H7 (cell line): ENCODE measurements at places on chromosomes 5 and 9. TPM values are rescaled to one million over a fixed set of nuclear protein-coding genes. Genes with fewer than 3 reads are reported as not detected.

Gene ACOT12
- total RNA-seq: not detected in 2 replicates

Gene ZFP2
- total RNA-seq: 0.28 and 1.3 TPM in 2 replicates

Gene KCNIP1
- 0.33 and 0.48 TPM in 2 replicates for total RNA-seq

Gene ANKRD20A1
- not detected in 2 replicates for total RNA-seq

Gene NR4A3
- 0.10 and 0.18 TPM in 2 replicates for total RNA-seq

Gene SCGB3A2
- total RNA-seq: 42.0 and 51.2 TPM in 2 replicates

Gene ECM2
- total RNA-seq: not detected in 2 replicates

Gene SPINK4
- total RNA-seq: not detected in 2 replicates

DNA sequence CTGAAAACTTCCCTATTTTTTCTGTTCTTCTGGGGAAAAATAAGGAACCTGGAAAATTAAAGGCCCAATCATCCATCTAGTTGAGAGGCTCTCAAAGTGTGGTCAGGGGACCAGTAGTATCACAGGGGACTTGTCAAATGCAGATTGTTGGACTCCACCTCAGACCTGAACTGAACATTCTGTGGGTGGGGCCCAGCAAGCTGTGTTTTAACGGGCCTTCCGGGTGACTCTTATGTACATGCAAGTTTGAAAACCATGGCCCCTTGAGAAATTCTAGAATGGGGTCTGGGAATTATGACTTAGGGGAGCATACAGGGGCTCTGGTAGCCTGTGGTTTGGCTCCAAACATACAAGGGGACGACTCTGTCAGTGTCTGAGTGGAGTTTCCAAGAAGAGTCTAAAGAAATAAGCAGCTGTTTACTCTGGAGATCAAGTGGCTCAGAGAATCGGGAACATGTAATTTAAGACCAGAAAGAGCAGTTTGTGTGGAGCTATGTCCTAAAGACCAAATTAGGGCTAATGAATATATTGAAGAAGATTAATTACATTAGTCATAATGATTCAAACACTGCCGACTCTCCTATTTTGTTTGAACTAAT lies 177.4 kb downstream of the SLC28A3 start:
- DNase-seq: no peak

DNA sequence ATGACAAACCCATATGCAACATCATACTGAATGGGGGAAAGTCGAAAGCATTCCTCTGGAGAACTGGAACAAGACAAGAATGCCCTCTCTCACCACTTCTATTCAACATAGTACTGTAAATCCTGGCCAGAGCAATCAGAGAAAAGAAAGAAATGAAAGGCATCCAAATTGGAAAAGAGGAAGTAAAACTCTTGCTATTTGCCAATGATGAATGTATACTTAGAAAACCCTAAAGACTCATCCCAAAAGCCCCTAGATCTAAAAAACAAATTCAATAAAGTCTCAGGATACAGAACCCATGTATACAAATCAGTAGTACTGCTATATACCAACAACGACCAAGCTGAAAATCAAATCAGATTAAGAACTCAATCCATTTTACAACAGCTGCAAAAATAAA lies 66.9 kb downstream of the SPATA31C2 start:
- DNase-seq: no peak

DNA sequence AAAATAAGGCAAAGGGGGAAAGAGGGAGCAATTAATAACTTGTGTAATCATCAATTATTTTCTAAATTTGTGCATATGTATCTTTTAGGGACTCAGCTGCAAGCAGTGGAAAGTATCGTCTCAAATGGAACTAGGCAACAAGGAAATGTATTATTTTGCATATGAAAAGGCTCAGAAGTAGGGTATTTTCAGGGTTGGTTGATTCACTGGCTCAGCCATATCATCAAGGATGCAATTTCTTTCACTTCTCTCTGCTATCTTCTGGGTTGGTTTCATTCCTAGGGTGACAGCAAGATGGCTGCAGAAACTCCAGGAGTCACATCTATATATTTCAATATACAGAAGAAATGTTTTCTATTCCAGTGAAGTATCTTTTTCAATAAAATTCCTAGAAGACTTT lies 509.8 kb downstream of the DMAC1 start:
- no peak for DNase-seq

DNA sequence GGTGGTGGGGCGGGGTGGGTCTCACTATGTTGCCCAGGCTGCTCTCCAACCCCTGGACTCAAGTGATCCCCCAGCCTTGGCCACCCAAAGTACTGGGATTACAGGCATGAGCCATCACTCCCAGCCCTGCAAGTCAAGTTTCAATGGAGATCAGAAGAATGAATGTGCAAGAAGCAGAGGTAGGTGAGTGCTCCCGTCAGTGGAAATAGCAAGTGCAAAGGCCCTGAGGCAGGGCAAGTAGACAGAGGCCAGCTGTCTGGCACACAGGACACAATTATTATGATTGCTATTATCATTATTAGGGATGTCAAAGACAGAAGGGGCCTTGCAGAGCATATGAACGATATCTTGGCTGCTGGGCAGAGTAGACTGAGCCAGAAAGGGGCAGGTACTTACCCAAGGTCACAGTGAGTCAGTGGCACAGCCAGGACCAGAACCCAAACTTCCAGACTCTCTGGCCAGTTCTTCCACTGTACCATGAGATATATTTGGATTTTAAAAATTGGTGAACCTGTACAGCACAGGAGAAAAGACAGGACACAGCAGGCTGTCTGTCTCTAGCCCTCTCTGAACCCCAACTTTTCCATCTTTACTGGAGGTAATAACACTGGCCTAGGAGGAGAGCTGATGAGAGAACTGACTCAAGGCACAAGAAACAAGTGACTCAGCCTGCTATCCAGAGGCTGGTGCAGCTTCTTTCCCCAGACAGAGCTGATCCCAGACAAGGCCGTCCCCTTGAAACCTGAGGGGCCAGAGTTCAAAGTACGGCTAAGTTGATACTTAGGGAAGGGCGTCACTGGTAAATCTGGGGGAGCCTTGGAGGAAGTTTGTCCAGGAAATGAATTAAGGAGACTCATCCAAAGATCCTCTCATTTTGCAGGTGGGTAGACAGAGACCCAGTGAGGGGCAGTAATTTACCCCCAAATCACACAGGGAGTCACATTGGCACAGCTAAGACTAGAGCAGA lies 1.4 kb downstream of the HDHD3 start:
- DNase-seq: peak; percentile 29

- DNase-seq: peak; percentile 37
Measured at GRCh38 chr5:24644761-24645160, at the start of gene CDH10. TSS of gene CDH10 (minus strand) at chr5:24644978. CDS start at chr5:24593490, 51,488 bp downstream.

GRCh38 chr5:93072831-93073459 lies 508.1 kb downstream of the NR2F1-AS1 start:
- no peak for DNase-seq

GRCh38 chr5:28009576-28009975 lies 971.2 kb upstream of the CDH9 start:
- DNase-seq: no peak

- DNase-seq: no peak
Measured at GRCh38 chr5:166898166-166898565, 1393.3 kb upstream of the WWC1 start.

DNA sequence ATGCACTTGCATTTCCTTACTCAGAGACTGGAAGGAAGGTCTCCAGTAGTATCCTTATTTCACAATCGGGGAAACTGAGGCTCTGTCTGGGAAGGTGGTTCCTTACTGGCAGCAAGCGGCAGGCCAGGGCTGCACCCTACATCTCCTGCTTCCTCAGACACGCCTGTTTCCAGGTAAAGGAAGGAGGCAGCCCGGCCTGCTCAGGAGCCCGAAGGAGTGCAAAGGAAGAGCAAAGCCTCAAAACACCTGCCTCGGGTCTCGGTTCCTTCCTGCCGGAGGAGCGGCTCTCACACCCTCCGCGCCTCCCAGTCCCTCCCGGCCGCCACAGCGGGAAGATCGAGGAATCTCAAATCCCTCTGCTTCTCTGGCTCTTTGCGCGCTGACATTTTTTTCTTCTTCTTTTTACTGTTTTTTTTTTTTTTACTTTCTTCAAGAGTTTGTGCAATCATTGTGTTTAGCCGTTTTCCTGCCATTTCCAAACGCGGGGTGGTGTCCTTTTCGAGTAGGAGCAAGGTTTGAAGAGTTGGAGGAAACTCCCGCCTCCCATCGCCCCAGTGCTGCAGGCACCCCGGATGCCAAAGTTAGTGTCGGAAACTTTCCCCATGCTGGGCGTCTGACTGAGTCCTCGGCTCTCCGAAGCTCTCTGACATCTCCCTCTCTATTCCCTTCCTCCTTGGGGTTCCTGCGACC lies 1.0 kb downstream of the GGTA1 start:
- peak; percentile 78 for DNase-seq

- peak; percentile 45 for DNase-seq
Measured at GRCh38 chr5:61675015-61675692, 343.1 kb downstream of the ZSWIM6 start.

DNA sequence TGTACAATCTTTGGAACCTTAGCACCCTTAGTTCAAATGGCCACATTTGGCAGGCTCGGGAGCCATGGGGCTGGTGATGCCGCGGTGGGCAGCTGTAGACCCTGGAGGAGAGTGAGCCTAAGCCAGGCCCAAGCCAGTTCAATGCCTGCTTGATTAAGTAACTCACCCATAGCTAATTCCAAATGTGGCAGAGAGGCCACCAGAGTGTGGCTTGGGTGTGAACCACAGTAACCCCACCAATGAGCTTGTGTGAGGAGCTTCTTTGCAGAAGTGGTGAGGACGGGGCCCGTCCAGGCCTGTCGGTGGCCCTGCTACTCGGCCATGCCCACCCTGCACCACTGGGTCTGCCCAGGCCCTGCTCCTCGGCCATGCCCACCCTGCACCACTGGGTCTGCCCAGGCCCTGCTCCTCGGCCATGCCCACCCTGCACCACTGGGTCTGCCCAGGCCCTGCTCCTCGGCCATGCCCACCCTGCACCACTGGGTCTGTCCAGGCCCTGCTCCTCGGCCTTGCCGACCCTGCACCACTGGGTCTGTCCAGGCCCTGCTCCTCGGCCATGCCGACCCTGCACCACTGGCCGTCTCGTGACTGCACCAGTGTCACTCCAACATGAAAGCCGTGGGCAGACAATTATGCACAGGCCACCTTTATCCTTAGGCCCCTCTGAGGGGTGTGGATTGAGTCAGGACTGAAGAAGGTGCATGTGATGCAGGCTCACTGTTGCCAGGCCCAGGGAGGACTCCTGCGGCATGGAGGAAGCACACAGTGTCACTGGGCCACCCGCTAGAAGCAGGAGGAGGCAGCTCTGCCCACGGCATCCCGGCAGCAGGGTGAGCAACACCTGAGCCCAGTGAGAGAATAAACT lies 75.4 kb downstream of the MRPL36 start:
- peak; percentile 28 for DNase-seq

DNA sequence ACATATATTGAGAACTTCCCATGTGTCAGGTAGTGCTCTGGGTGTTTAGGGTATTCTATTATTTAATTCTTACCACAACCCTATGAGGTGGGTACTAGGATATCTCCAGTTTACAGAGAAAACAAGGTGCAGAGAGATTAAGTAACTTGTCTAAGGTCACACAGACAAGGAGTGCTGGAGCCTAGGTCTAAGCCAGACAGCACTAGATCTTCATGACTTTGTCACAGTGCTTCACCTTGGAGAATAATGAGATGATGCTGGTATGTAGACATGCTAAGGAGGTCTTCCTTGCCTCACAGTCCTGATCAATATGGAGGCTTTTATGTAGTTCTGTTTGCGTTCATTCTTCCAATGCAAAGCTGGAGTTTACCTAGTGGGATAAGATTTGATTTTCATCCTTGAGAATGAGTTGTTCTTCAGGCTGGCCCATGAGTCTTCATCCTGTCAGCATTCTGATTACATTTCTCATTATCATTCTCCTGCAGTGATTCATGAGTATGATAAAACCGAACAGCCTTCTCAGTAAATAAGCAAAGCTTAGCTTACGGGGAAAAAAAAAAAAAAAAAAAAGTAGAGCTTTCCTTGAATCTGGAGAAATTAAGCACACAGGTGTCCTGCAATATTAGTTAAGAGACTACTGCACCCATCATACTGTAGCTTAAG lies 176.3 kb downstream of the C9orf152 start:
- DNase-seq: no peak

- DNase-seq: no peak
Measured at GRCh38 chr5:88770276-88771257, 112.4 kb downstream of the MEF2C start.

- no peak for DNase-seq
Measured at GRCh38 chr5:96569332-96569731, 92.8 kb upstream of the CAST start.

GRCh38 chr5:58458743-58459145 lies 1.1 kb downstream of the PLK2 start:
- no peak for DNase-seq

DNA sequence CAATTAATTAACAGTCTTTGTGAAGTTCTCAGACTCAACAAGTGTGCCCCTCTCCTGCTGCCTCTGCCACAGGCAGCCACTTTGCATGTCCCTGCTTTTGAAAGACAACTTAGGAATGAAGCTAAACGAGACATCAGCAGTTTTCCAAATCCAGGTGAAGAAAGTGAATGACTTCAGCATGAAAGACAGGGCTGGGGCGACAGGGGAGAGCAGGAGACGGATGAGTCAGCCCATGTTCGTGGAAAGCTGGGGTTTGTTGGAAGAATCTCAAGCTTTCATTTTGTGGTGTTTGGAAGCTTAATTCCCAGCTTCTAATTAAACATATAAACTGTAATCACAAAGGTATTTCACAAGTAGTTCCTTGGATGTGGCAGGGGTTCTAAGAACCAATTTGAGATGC lies 207.8 kb upstream of the MAP3K1 start:
- DNase-seq: no peak

- peak; percentile 61 for DNase-seq
Measured at GRCh38 chr5:124980163-124980941, 233.9 kb upstream of the ZNF608 start.

GRCh38 chr5:132439521-132440089 lies 51.0 kb downstream of the IRF1 start:
- DNase-seq: no peak

DNA sequence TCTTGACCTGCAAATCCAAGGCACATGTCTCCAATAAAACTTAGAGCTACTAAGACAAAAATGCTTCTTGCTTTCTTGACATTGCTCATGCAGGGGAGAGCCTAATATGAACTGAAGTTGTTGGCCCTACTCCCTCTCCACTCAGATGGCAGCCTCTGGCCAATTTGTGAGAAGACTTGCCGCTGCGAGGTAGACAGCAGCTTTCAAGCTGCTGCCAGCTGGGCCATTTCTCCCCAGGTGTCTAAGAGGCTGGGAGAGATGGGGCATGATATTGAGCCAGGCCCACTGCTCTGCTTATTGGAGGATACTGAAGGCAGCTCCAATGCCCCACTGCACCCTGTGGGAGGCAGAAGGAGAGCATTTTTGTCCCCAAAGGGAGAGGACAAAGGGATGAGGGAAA lies 380.5 kb downstream of the RASEF start:
- DNase-seq: no peak

DNA sequence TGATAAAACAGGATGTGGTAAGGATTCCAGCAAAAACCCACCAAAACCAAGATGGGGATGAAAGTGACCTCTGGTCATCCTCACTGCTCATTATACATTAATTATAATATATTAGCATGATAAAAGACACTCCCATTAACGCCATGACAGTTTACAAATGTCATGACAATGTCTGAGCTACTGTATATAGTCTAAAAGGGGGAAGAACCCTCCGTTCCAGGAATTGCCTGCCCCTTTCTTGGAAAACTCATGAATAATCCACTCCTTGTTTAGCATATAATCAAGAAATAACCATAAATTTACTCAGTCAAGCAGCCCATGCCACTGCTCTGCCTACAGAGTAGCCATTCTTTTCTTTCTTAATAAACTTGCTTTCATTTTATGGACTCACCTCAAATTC lies 96.4 kb upstream of the VLDLR start:
- no peak for DNase-seq

- peak; percentile 11 for DNase-seq
Measured at GRCh38 chr5:87944553-87945285, 323.9 kb downstream of the TMEM161B start.
